ENCODE measurements at places on chromosomes 7 and 10. TPM values are rescaled to one million over a fixed set of nuclear protein-coding genes. Genes with fewer than 3 reads are reported as not detected.

DNA sequence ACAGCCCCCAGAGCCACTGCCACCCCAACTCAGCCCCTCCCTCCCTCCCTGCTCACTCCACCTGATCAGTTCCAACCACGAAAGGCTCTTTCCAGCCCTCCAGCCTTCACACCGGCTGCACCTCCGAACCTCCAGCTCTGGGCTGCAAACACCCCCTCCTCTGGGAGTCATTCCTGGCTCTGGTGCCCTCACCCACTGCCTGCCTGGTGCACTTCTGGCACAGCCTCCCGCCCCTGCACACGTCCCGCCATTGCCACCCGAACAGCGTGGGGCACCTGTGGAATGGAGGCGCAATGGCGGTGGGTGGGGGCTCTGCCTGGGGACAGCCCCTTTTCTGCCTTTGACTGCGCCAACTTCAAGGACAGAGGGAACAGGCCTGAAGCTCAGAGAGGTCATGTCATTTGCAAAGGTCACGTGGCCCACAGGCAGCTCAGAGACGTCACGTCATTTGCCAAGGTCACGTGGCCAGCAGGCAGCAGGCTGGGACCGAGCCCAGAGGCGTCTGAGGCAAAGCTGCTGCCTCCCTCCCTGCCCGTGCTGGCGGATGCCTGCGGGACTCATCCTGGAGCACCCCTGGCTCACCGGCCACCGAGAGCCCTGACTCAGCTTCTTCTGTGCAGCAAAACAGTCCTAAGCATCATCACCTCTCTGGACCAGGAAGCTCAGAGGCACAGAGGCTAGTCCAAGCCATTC is 76.0 kb upstream of the DNAAF5 start:
- H3K4me3 ChIP-seq = no peak overlapping the region
- H3K36me3 ChIP-seq = no peaks in the 10 kb centered on the region
- H3K4me1 ChIP-seq = no peaks in the 10 kb centered on the region
- DNase-seq = no peak
- no peak overlapping the region for H3K27ac ChIP-seq

- H3K27ac ChIP-seq = no peak overlapping the region
- no peaks in the 10 kb centered on the region for H3K36me3 ChIP-seq
- no peaks in the 10 kb centered on the region for H3K27me3 ChIP-seq
- H3K4me3 ChIP-seq = peak overlapping the region; percentile 85
- DNase-seq = peak; percentile 25
- no peaks in the 10 kb centered on the region for H3K4me1 ChIP-seq
These were observed 649 bp downstream of the DNA2 start for GRCh38 chr10:68471063-68471585.

- no peak overlapping the region for H3K27ac ChIP-seq
- H3K36me3 ChIP-seq = no peaks in the 10 kb centered on the region
- peak; percentile 9 for DNase-seq
- no peak overlapping the region for H3K4me3 ChIP-seq
- no peaks in the 10 kb centered on the region for H3K27me3 ChIP-seq
These were observed 158.5 kb downstream of the DKK1 start for GRCh38 chr10:52472406-52473146.

GRCh38 chr7:27642271-27642670 is 20.4 kb downstream of the HIBADH start:
- H3K4me1 ChIP-seq = peaks cover 17% of the 10 kb centered on the region
- H3K27ac ChIP-seq = no peak overlapping the region
- no peak for DNase-seq
- no peak overlapping the region for H3K4me3 ChIP-seq
- peaks cover under 1% of the 10 kb centered on the region for H3K36me3 ChIP-seq
- no peaks in the 10 kb centered on the region for H3K27me3 ChIP-seq

The CFAP58 gene
- 0.35 TPM for total RNA-seq

GRCh38 chr7:45021604-45022296 is 21.7 kb downstream of the CCM2 start:
- H3K4me1 ChIP-seq = no peaks in the 10 kb centered on the region
- H3K4me3 ChIP-seq = no peak overlapping the region
- DNase-seq = no peak
- no peaks in the 10 kb centered on the region for H3K36me3 ChIP-seq

DNA sequence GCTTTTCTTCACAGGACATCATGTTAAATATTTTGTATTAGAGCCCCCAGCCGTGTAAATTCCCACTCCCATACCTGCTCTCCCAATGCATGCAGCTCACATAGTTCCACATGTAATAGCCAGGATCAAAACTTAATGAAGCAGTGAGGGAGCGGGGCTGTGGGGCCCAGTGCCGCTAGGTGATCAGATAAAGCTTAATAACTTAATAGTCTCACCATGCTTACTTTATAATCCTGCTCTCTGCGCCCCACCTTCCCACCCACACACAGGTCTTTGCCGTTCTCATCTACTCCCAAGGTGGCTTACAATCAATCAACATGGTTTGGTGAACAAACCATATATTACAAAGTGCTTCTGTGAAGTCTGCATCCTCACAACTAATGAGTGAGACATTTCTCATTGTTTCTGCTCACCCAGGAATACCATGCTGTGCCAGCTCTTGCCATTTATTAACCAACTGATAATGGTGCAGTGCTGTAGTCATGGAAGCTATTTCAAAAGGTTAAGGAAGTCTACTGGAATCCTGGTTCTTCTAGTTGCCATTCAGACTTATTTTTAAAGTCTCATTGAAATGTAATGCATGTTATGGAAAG is 156.4 kb downstream of the CTTNBP2 start:
- peaks cover 4% of the 10 kb centered on the region for H3K36me3 ChIP-seq
- no peak for DNase-seq
- H3K27ac ChIP-seq = no peak overlapping the region
- no peaks in the 10 kb centered on the region for H3K27me3 ChIP-seq

- H3K27ac ChIP-seq = no peak overlapping the region
- no peaks in the 10 kb centered on the region for H3K4me1 ChIP-seq
- H3K27me3 ChIP-seq = no peaks in the 10 kb centered on the region
- peak overlapping the region; percentile 10 for H3K4me3 ChIP-seq
These were observed 30.1 kb downstream of the RPA3 start for GRCh38 chr7:7688310-7688709.

The OPN1SW gene
- total RNA-seq = not detected

The HOGA1 gene
- total RNA-seq = 28.8 TPM

The GOLGA7B gene
- 0.50 TPM for total RNA-seq

The GAD2 gene
- total RNA-seq = not detected

The ITPRID1 gene
- not detected for total RNA-seq

The GPR158 gene
- total RNA-seq = 0.22 TPM

DNA sequence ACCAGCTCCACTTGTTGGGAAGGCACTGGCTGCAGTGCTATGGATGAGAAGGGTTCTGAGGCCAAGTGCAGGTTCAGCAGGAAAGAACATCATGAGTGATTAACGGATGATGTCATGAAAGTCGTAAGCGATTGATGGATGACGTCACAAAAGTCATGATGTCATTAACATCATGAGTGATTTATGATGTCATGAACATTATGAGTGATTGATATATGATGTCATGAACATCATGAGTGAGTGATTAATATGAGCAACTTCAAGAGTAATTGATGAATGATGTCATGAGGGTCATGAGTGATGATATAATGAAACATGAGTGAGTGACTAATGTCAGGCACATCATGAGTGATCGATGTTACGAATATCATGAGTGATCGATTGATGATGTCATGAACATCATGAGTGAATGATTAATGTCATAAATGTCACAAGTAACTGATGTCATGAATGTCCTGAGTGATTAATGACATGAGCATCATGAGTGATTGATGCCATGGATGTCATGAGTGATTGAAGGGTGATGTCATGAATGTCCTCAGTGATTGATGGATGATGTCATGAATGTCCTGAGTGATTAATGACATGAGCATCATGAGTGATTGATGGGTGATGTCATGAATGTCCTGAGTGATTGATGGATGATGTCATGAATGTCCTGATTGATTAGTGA is 185.6 kb downstream of the PAXIP1 start:
- H3K27me3 ChIP-seq = no peaks in the 10 kb centered on the region
- no peaks in the 10 kb centered on the region for H3K36me3 ChIP-seq
- no peak overlapping the region for H3K4me3 ChIP-seq
- DNase-seq = no peak
- no peak overlapping the region for H3K27ac ChIP-seq

The GRID1 gene
- 1.4 TPM for total RNA-seq

The SPDYE6 gene
- not detected for total RNA-seq

DNA sequence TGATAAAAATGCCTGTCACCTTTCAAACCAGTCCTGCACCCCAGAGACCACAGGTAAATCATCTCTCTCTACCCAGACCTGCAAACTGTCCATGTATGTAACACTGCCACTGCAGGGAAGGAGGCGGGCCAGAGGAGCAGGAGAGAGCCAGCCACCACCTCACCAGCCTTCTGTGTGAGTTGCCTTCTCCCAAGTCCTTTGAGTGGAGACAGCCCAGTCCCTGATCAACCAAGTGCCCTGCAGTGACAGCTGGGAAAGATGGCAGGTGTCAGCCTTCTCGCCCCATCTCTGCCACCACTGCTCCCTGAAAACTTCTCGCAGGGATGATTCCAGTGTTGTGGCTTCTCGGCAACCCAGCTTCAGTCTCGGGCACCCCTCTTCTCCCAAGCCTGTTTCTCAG is 42.4 kb downstream of the MTURN start:
- no peak for DNase-seq
- no peaks in the 10 kb centered on the region for H3K36me3 ChIP-seq
- H3K4me1 ChIP-seq = peaks cover 35% of the 10 kb centered on the region
- no peaks in the 10 kb centered on the region for H3K27me3 ChIP-seq

DNA sequence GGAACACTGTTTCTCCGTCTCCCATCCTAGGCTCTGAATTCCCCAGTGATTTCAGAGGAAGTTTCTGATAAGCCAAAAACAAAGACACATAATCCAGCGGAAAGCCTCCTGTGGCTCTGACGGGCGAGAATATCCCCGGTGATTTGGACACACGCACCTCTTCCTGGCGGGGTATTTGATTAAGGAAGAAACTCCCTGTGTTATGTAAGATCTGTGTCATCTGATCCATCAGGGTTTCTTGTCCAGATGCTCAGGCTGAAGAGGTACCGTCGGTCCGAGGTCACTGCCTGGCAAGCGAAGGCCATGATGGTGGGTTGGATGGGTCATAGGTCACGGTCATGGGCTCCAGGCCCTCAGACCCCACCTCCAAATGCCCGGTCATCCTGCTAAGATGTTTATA is 39.6 kb upstream of the DNAJB6 start:
- H3K36me3 ChIP-seq = no peaks in the 10 kb centered on the region
- H3K27me3 ChIP-seq = no peaks in the 10 kb centered on the region
- no peak overlapping the region for H3K4me3 ChIP-seq
- no peak for DNase-seq

GRCh38 chr7:46544396-46545008 is 623.4 kb upstream of the IGFBP3 start:
- H3K4me1 ChIP-seq = no peaks in the 10 kb centered on the region
- no peaks in the 10 kb centered on the region for H3K36me3 ChIP-seq
- H3K27me3 ChIP-seq = no peaks in the 10 kb centered on the region
- no peak for DNase-seq

- no peaks in the 10 kb centered on the region for H3K27me3 ChIP-seq
- H3K27ac ChIP-seq = no peak overlapping the region
- H3K36me3 ChIP-seq = no peaks in the 10 kb centered on the region
- no peak overlapping the region for H3K4me3 ChIP-seq
- no peaks in the 10 kb centered on the region for H3K4me1 ChIP-seq
- peak; percentile 48 for DNase-seq
These were observed 219.3 kb downstream of the WDR11 start for GRCh38 chr10:121070275-121071070.

The MEOX2 gene
- 1.2 TPM for total RNA-seq

The IDI2 gene
- not detected for total RNA-seq

DNA sequence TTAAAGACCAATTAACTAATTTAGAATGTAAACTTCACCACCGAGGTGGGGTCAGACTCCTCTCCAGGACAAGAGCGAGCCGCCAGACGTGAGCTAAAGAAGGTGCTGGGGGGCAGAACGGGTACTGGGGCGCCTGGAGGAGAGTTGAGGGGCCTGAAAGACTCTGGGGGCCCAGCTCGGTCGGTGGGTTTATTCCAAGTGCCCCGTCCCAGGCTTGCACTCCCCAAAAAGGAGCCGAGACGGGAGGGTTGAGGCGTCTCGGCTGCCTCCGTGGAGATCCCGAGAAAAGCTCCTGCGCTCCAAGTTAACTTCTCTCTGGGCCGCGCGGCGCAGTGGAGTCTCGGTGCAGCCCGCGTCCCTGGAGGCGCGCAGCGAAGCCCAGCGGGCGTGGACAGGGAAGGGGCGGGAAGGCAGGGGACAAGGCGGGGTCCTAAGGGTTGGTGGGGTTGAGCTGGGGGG is 553.3 kb downstream of the TFEC start:
- H3K27ac ChIP-seq = no peak overlapping the region
- no peaks in the 10 kb centered on the region for H3K36me3 ChIP-seq
- no peak overlapping the region for H3K4me3 ChIP-seq
- H3K4me1 ChIP-seq = peaks cover 4% of the 10 kb centered on the region

DNA sequence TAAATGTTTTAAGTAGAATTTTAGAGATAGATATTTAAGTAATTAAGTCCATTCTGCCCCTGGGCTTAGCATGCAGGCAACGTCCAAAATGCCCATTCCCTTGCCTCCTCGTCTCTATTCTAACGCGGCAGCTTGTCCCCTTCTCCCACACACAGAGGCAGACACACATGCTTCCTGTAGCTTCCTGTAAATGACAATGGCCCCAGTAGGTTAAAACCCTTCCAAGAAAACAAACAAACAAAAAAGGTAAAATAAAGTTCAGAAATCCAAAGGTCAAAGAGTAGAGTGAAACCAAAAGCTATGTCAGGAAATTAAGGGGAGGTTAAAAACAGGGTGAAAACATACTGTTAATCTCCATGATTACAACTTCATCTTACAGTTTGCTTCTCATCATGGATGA is 857.6 kb downstream of the GATA3 start:
- no peaks in the 10 kb centered on the region for H3K27me3 ChIP-seq
- peak; percentile 58 for DNase-seq
- no peaks in the 10 kb centered on the region for H3K36me3 ChIP-seq
- H3K4me3 ChIP-seq = no peak overlapping the region
- no peaks in the 10 kb centered on the region for H3K4me1 ChIP-seq

The KIN gene
- total RNA-seq = 12.9 TPM
